ENCODE measurements at places on chromosomes 6 and 20.

DNA sequence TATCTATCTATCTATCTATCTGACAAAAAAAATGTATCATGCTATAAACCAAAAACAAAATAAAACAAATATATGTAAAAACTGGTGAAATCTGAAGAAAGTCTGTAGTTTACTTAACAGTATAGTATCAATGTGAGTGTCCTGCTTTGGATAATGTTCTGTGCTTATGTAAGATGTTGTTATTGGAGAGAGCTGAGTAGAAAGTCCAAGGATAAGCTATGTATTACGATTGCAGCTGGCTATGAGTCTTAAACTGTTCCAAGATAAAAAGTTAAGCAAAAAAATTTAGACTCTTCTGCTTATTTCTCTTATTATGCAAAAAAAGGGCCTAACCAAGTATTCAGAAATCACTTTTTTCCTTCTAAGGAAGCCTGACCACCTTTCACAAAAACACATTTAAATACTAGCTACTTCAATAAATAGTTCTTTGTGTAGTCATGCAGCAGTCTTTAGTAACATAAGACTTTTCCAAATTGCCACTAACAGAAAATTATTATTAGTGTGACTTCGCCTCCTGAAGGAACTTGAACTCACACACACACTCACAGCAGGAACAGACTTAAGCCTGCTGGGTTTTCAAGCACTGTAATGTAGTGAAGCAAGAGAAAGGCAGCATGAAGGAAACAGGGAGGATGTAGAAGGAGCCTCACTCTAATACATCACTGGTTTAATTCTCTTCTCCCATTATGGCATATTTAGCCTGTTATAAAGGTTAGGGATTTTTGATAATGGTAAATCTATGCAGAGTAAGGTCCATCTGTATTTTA is 265.8 kb upstream of the GJE1 start:
- H3K36me3 ChIP-seq = no peaks in the 10 kb centered on the region
- no peaks in the 10 kb centered on the region for H3K27me3 ChIP-seq
- peaks cover 3% of the 10 kb centered on the region for H3K4me1 ChIP-seq
- H3K4me3 ChIP-seq = no peak overlapping the region
- no peak overlapping the region for H3K27ac ChIP-seq

DNA sequence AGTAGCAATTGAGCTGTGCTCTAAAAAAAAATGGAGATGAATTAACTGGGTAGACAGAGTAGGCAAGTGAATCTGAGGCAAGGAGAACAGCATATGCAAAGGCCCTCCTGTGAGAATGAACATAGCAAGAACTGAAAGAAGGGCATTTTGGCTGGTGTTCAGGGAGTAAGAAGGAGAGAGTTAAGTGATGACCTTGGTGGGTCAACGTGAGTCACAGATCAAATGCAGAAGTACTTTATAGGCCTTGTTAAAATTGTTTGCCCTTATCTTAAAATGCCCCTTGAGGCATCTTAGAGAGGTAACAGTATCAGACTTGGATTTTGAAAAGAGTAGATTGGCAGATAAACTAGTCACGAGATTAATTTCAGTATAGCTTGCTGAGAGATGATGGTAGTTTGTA is 24.5 kb downstream of the NDUFAF5 start:
- no peak overlapping the region for H3K4me3 ChIP-seq
- H3K27ac ChIP-seq = no peak overlapping the region
- DNase-seq = no peak
- H3K4me1 ChIP-seq = no peaks in the 10 kb centered on the region
- no peaks in the 10 kb centered on the region for H3K27me3 ChIP-seq
- peaks cover 54% of the 10 kb centered on the region for H3K36me3 ChIP-seq

DNA sequence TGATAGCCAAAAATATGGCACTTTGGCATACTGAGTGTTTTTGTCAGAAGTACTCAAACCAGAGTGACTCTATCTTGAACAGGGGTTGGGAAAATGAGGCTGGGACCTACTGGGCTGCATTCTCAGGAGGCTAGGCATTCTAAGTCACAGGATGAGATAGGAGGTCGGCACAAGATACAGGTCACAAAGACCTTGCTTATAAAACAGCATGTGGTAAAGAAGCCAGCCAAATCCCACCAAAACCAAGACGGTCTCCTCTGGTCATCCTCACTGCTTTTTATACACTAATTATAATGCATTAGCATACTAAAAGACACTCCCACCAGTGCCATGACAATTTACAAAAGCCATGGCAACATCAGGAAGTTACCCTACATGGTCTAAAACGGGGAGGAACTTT is 985.1 kb downstream of the HACE1 start:
- no peak overlapping the region for H3K4me3 ChIP-seq
- H3K4me1 ChIP-seq = no peaks in the 10 kb centered on the region
- no peaks in the 10 kb centered on the region for H3K36me3 ChIP-seq
- DNase-seq = no peak
- no peak overlapping the region for H3K27ac ChIP-seq
- H3K27me3 ChIP-seq = no peaks in the 10 kb centered on the region

DNA sequence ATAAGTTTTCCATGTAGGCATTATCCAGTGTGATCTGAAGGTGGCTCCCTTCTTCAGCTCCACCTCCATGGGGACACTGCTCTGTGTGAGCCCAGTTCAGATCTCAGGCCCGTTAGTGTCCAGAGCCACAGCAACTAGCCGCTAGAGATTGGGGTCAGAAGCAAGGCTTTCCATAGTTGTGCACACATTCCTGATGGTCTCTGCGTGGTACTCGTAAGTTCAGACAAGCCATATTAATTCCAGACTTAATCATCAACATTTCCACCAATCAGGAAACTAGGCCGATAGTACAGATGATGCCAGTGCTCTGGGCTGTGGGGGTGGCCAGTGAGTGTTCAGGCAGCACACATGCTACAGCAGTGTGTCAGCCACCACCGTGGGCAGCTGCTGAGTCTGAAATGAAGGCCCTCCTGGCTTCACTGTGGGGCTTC is 17.5 kb upstream of the SYNCRIP start:
- H3K27ac ChIP-seq = no peak overlapping the region
- no peak overlapping the region for H3K4me3 ChIP-seq
- H3K36me3 ChIP-seq = no peaks in the 10 kb centered on the region
- no peaks in the 10 kb centered on the region for H3K27me3 ChIP-seq

GRCh38 chr6:125957845-125958244 is 1.3 kb downstream of the HINT3 start:
- DNase-seq = no peak
- H3K4me1 ChIP-seq = peaks cover 9% of the 10 kb centered on the region
- no peak overlapping the region for H3K27ac ChIP-seq
- H3K27me3 ChIP-seq = no peaks in the 10 kb centered on the region
- H3K4me3 ChIP-seq = peak overlapping the region; percentile 87

DNA sequence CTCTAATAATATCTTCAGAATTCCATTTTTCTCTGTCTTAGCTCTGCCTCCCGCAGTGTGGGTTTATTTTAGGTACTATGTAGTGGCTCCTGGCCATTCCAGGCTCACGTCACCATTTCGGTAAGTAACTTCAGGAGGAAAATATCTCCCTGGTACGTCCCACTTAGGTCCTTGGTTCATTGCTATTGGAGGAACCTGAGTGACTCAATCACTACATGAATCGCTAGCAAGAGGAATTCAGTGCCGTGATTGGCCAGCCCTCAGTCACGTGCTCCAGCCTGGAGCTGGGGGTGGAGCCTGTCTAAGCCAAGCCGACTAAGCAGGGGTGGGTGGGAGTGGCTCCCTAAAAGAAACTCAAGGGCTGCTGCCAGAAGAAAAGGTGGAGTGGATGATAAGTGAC is 67.3 kb upstream of the E2F3 start:
- no peak overlapping the region for H3K4me3 ChIP-seq
- no peak for DNase-seq
- no peak overlapping the region for H3K27ac ChIP-seq
- H3K27me3 ChIP-seq = no peaks in the 10 kb centered on the region
- H3K4me1 ChIP-seq = no peaks in the 10 kb centered on the region

GRCh38 chr6:12595161-12595811 is 121.3 kb upstream of the PHACTR1 start:
- H3K4me3 ChIP-seq = peak overlapping the region; percentile 20
- no peak overlapping the region for H3K27ac ChIP-seq
- H3K27me3 ChIP-seq = no peaks in the 10 kb centered on the region
- H3K4me1 ChIP-seq = no peaks in the 10 kb centered on the region
- no peaks in the 10 kb centered on the region for H3K36me3 ChIP-seq

DNA sequence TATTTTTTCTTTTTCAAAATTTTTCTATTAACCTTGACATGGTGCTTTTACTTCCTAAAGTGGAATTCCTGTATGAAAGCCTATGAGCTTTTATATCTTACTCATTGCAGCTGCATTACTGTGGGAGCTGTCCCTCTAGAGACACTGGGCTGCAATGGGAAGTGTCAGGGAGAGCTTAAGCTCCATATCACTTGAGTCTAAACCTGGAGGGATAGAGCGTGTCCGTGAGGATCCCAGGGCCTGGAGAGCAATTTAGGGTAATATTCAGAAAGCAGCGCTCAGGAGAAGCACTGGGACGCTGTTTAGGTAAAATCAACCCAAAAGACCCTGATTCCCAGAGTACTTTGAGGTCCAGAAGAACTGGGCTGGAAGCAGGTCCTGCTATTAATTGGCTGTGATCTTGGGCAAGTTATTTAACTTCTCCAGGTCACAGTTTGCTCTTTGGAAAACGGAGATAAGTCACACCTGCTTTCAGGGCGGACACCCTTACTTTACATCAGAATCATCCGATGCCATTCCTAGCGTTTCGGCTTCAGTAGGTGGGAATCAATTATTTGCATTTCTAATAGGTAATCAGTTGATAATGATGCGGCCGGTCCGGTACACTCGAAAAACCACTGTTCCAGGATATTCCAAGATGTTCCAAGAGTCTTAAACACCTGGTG is 628 bp upstream of the ERGIC3 start:
- no peaks in the 10 kb centered on the region for H3K27me3 ChIP-seq
- peaks cover 6% of the 10 kb centered on the region for H3K4me1 ChIP-seq
- peak overlapping the region; percentile 89 for H3K4me3 ChIP-seq
- peaks cover 3% of the 10 kb centered on the region for H3K36me3 ChIP-seq
- H3K27ac ChIP-seq = no peak overlapping the region

GRCh38 chr6:155106456-155107115 is 111.5 kb downstream of the TIAM2 start:
- DNase-seq = no peak
- no peaks in the 10 kb centered on the region for H3K36me3 ChIP-seq
- H3K27me3 ChIP-seq = no peaks in the 10 kb centered on the region
- peaks cover 25% of the 10 kb centered on the region for H3K4me1 ChIP-seq
- H3K4me3 ChIP-seq = peak overlapping the region; percentile 19

DNA sequence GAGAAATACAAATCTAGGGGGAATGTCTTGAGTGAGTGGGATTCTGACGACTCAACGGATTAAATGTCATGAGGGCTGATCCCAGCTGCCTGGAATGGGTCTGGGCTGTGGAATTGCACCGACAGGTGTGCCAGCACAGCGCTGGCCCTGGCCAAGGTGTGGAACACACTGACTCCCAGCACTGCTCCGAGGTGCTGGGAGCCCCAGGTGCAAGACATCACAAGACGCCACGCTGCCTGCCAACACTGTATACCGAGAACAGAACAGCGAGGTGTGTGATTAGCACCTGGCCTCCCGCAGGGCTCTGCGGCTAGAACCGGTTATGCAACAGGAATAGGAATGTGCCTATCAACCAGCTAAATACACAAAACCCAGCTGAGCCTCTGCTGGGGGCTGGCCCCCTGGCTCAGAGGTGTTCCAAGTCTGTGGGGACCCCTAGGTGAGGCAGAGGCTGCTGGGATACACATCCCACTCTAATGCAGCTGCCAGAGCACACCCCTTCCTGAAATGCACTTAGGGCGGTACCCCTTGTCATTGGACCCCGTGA is 24.8 kb upstream of the APMAP start:
- H3K27ac ChIP-seq = no peak overlapping the region
- no peaks in the 10 kb centered on the region for H3K27me3 ChIP-seq
- H3K36me3 ChIP-seq = peaks cover 49% of the 10 kb centered on the region

DNA sequence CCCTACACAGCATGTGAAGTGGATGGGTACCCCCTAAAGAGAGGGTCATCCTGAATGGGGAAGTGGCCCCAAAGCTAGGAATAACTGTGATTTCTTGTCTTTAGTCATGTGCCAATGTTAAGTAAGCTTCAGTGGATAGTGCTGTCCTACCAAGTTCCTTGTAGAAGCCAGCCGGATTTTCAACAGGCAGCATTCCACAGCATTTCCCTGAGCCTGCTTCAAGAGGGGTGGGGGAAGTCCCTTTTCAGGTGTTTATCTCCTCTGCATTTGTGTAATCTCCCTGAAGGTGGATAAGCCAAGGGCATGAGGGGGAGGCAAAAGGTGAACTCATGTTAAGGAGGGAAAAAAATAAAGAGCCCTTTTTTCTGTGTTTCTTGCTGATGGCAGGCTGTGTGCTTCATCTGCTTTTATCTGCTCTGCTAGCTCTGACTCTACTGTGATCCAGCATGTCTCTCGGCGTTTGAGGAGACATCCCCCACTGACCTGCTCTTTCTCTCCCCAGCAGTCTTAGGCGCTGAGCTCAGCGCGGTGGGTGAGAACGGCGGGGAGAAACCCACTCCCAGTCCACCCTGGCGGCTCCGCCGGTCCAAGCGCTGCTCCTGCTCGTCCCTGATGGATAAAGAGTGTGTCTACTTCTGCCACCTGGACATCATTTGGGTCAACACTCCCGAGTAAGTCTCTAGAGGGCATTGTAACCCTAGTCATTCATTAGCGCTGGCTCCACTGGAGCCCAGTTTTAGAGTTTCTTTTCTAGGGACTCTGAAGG is 1.9 kb downstream of the EDN1 start:
- no peaks in the 10 kb centered on the region for H3K36me3 ChIP-seq
- H3K4me1 ChIP-seq = peaks cover 12% of the 10 kb centered on the region
- no peak overlapping the region for H3K27ac ChIP-seq
- H3K4me3 ChIP-seq = peak overlapping the region; percentile 74

- H3K4me3 ChIP-seq = peak overlapping the region; percentile 18
- H3K27me3 ChIP-seq = no peaks in the 10 kb centered on the region
- H3K4me1 ChIP-seq = peaks cover 29% of the 10 kb centered on the region
- DNase-seq = no peak
- H3K27ac ChIP-seq = peak overlapping the region; percentile 70
These were observed 51.4 kb downstream of the TXLNB start for GRCh38 chr6:139240161-139241010.

DNA sequence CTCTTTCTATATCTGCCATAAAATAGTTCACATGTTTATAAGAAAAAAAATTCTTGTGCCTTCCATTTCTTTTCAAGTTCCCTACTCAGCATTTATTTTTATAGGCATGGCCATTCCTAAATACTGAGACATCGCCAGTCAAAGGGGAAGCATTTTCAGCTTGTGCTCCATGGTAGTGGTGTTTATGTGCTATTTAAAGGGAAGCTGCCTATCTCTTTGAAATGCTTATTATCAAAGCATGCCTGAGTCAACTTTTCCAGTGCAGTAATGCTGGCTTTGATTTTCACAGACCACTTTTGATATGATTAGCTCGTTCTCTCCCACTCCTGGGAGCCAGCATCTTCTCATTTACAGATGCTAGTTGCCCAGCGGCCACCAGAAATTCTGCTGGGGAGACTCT is 124.1 kb upstream of the RIN2 start:
- no peak for DNase-seq
- H3K27me3 ChIP-seq = no peaks in the 10 kb centered on the region
- H3K4me1 ChIP-seq = no peaks in the 10 kb centered on the region
- no peak overlapping the region for H3K4me3 ChIP-seq

DNA sequence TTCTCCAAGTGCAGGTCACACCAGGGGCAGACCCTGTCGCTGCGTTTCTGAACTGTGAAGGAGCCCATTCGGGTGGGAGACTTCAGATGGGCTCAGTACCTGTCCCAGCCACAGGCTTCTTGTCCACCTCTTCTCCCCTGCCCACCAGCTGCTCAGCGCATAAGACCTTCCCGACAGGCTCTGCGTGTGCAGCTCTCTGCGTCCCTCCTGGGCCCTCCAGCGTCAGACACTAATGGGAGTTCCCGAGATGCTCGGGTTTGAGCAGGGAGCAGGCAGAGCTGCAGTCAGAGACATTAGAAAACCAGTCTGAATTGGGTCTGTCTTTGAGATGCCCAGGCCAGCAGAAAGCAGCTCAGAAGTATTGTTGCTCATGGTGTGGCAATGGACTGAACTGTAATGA is 50.4 kb downstream of the TCP11 start:
- H3K4me1 ChIP-seq = peaks cover 46% of the 10 kb centered on the region
- H3K4me3 ChIP-seq = no peak overlapping the region
- no peak for DNase-seq
- peaks cover 29% of the 10 kb centered on the region for H3K36me3 ChIP-seq
- H3K27me3 ChIP-seq = no peaks in the 10 kb centered on the region
